ENCODE measurements at places on chromosomes 11 and 22.

DNA sequence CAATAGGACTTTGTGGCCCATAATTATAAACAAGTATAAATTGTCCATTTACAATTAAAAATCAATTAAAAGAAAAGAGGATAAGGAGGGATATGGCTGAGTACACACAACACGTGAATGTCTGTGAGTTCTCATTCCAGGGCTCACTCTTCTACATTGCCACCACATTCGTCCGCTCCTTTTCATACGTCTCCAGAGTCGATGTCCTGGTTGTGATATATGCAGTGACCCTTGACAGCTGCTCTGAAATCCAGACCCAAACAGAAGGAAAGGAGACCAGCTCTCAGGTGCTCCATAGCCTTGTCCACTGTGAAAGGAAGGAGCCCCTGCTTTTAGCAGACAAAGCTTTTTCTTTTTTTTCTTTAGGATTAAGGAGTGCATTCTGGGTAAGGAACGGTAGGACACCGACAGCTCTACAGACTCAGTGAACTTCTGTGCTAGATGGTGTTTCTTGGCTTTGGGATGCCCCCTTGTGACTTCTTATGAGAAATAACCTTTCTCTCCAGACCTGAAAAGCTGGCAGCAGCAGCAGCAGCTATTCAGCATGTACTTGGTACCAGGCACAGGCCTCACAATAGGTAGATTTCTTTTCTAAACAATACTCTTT, 19.7 kb upstream of the DNAJB13 start:
- DNase-seq = peak; percentile 35

GRCh38 chr22:25390297-25391240, 171.1 kb downstream of the CRYBB2 start:
- DNase-seq = no peak

DNA sequence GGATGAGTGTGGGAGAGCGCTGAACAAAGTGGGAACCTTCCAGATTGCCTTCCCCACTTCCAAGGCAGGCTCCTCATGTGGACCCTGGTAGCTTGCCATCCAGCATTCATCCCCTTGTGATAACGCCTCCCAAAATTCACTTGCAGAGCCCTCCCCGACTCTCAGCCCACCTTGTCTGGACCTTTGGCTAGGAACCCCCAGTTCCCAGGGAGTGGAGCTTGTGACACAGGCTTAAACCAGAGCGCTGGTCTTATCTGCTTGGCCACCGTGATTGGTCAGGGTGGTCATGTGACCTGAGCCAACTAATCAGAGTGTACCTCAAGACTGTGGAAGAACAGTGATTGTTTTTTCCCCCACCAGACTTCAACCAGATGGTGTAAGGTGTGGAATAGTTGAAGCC, 9.6 kb upstream of the SLC35C1 start:
- DNase-seq = no peak

DNA sequence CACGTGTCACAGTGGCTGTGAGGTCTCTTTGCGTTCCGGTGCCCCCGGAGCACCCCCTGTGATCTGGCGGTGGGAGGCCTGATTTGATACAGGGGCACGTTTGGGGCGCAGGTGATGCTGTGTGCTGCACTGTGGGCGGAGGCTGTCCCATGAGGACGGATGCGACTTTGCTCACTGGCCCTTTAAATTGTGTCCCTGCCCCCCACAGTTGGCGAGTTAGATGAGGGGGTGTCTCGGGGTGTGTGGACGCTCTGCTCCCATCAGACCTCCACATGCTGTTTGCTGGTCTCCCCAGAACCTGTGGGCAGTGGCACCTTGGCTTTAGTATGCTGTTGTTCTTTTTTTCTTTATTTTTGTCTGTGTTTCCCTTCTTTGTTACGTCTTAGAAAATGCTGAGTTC, 5.2 kb downstream of the ZBED4 start:
- no peak for DNase-seq

DNA sequence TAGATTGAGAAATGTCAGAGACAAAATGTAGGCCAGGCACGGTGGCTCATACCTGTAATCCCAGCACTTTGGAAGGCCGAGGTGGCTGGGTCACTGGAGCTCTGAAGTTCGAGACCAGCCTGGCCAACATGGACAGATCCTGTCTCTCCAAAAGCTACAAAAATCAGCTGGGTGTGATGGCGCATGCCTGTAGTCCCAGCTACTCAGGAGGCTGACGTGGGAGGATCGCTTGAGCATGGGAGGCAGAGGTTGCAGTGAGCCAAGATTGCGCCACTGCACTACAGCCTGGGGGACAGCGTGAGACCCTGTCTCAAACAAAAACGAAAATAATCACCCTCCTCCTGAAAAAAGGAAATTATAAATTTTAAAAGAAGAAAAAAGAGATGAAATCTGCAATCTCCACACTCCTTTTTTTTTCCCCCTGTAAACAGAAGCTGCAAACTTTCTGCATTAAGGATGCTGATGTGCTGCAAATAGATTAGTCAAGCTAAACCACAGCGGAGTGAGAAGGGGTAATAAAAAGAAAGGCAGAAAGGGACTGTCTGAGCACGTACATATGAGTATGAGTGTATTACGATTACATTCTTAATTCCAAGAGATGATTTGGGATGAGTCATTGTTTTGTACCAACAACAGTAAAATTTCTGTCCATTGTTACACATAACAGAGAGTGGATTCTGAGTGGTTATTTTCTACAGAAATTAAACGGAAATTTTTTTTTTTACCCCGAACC, 87.3 kb downstream of the SIK3 start:
- DNase-seq = peak; percentile 92

DNA sequence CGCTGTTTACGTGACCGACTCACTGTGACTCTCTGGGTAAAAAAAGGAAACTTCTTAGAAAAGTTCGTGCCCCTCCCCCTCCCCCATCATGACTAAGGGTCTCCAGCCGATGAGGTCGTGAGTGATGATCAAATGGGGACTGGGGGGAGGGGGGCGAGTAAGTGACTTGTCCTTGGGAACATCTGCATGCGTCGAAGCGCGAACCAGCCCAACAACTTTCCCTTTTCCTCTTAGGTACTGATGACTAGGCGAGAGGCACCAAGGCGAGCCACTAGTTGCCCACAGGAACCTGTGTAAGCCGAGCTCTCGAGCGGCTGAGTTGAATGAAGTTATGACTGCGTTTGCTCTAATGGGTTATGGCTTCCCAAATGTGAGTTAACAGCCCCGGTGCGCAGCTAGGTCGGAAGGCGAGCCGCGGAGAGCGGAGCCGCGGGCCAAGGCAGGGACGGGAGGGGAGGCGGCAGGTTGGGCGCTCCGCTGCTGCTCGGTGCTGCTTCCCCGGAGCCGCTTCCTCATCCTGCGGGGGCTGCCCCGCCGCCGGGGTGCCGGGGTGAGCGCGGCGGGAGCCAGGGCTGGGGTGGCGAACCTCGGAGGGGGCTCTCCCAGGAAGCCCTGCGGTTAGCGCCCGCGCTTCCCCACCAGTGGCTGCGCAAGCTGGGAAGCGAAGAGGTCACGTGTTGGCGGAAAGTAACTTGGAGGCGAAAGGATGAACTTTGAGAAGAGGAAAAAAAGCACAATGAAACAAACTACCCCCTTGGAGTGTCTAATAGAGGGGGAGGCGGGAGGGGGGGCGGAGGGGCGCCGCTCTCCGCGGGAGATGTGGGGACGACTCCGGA, 22.1 kb upstream of the BDNF start:
- DNase-seq = no peak

- peak; percentile 57 for DNase-seq
Measured at GRCh38 chr11:7186190-7186589, 65.5 kb upstream of the SYT9 start.

- DNase-seq = no peak
Measured at GRCh38 chr11:2366276-2366675, 10.8 kb upstream of the CD81 start.

- no peak for DNase-seq
Measured at GRCh38 chr22:28977060-28977459, 84.6 kb downstream of the C22orf31 start.

- DNase-seq = peak; percentile 84
Measured at GRCh38 chr22:42444077-42444904, 12.1 kb upstream of the NFAM1 start.

GRCh38 chr22:17348464-17349103, 20.7 kb upstream of the CECR2 start:
- no peak for DNase-seq

DNA sequence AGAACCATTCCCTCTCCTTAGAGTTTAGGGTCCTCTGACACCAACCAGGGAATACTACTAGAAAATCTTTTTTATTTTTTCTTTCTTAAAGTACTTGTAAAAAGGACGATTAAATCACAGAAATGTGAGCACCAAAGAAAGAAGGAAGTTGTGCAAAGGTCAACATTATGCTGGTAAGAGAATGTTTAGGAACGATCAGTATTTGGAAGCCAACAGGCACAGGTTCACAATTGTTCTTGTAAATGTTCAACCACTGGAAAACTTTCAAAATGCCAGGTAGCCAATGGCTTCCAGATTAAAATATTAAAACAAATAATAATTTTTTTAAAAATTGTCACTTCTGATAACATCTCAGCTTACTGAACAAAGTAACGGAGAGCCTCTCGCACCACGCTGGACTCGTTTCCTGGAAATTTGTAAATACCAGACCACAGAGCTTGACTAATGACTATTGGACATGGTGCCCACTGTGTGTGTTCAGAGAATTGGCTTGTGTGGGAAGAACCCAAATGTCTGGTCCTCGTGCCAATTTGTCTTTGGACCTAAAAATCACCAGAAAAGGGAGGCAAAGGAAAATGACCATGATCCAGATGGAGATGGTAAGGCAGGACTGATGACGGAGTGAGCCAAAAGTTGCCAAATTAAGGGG, 20.8 kb downstream of the COMMD9 start:
- no peak for DNase-seq

- DNase-seq = no peak
Measured at GRCh38 chr11:67417425-67417824, 1.9 kb downstream of the CARNS1 start.

GRCh38 chr11:75771646-75772410, 3.2 kb downstream of the DGAT2 start:
- DNase-seq = peak; percentile 16

DNA sequence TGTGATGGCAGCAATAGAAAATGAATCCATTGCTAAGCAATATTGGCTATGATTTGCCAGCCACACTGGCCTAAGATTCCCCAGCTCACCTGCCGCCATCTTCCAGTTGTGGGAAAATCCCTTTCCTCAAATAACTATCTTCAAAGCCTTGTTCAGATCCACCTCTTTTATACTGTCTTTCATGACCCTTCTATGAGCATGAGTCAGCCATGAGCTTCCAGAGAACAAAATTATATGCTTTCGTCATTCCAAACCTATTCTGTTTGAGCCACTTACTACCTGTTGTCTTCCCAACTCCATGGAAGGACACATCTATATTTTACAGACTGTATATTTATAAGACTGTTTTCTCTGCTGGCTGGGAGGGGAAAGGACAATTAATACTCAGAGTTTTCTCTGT, 25.0 kb upstream of the PRSS23 start:
- DNase-seq = no peak

DNA sequence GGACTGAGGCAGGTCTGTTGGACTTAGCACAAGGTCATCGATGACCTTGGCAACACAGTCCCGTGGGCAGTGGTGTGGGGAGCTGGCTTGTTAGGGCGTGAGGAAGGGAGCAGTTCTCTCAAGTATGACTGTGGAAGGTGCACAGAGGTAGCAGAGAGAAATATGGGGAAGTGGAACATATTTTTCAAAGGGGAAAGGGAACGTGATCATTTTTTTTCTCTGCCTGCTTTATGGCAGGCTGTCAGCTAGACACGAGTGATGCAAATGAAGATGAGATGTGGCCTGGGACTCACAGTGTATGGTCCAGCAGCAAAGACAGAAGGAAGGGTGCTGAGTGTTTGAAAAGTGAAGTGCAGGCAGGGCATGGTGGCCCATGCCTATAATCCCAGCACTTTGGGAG, 30.6 kb downstream of the ADAMTS8 start:
- DNase-seq = no peak

GRCh38 chr22:31509061-31509762, 12.9 kb downstream of the SFI1 start:
- no peak for DNase-seq

GRCh38 chr11:110113505-110113904, 20.3 kb downstream of the ZC3H12C start:
- DNase-seq = no peak

- DNase-seq = no peak
Measured at GRCh38 chr11:131893103-131893890, 522.9 kb downstream of the NTM start.

GRCh38 chr22:17563936-17564391, 666 bp downstream of the SLC25A18 start:
- DNase-seq = no peak

- DNase-seq = no peak
Measured at GRCh38 chr11:37451903-37452302, 853.9 kb upstream of the RAG2 start.

GRCh38 chr22:36901411-36902142, 11.9 kb upstream of the CSF2RB start:
- no peak for DNase-seq

DNA sequence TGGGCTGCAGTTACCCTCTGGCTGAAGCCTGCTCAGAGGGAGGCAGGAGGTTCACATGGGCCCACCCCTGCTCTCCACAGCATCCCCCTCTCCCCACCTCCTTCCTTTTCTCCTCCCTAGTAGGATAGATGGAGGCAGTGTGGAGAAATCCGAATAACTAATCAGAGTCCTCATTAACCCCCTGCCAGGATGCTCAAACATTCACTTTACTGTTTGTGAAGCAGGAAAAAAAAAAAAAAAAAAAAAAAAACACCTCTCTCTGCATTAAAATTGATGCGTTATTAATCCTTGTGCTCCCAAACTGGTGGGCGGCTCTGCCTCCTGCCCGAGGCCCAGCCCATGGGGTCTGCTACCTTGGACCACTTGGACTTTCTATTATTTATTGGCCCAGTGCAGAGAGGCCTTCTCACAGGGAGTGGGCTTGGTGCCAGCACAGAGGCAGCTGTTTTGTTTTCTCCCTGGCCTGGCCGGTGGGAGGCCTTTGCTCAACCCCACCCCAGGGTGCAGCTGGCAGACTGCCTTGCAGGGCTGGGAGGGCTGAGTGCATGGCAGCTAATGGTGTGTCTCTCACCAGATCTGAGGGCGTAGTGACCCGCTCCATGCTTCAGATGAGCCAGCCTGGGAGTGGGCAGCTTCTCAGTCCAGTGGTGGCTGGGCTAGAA, 150.7 kb downstream of the PKNOX2 start:
- DNase-seq = no peak

GRCh38 chr22:47569389-47570299, 807.2 kb downstream of the TBC1D22A start:
- no peak for DNase-seq

GRCh38 chr11:63942803-63943202, 4.0 kb downstream of the NAA40 start:
- no peak for DNase-seq

DNA sequence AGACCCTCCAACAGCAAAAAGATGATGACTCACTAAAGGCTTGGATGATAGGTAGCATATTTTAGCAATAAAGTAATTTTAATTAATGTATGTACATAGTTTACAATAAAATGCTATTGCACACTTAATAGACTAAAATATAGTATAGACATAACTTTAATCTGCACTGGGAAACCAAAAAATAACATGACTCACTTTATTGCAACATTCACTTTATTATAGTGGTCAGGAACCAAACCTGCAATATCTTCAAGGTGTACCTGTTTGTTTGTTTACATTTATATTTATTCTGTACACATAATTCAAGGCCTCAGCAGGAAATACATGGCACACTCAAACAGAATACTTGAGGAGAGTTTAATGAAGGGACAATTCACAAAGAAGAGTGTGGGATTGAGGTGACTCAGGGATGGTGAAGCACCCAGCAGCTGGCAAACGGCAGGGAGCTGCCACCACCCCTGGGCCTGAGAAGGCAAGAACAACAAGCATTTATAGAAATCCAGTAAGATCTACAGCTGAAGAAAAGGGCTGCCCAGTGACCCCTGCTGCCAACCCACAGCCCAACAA, 51.5 kb upstream of the POU2AF2 start:
- DNase-seq = no peak

GRCh38 chr22:46336119-46337078, 885 bp downstream of the TRMU start:
- DNase-seq = no peak
